ENCODE measurements at places on chromosomes 4 and X.

DNA sequence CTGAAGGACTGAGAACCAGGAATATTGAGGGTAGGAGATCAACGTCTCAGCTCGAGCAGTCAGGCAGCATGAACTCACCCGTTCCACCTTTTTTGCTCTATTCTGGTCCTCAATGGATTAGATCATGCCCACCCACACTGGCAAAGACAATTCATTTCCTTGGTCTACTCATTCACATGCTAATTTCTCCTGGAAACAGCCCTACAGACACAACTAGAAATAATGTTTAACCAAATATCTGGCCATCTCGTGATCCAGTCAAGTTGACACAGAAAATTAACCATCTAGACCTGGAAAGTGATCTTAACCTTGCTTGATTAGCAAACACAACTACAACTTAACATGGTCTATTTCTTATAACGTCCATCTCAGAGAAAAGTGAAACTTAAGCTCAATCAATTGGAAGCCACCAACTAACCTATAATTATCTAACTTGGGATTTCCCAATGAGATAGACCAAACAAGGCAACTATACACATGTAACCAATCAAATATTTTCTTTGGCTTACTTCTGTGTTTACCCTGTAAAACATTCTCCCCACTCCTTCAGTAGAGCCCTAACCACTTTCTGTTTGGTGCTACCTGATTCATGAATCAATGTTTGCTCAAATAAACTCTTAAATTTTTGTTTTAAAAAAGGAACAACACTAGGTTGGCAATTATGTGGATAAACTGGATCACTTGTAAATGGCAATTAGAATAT is 69.7 kb upstream of the MAMLD1 start:
- DNase-seq, result no peak

DNA sequence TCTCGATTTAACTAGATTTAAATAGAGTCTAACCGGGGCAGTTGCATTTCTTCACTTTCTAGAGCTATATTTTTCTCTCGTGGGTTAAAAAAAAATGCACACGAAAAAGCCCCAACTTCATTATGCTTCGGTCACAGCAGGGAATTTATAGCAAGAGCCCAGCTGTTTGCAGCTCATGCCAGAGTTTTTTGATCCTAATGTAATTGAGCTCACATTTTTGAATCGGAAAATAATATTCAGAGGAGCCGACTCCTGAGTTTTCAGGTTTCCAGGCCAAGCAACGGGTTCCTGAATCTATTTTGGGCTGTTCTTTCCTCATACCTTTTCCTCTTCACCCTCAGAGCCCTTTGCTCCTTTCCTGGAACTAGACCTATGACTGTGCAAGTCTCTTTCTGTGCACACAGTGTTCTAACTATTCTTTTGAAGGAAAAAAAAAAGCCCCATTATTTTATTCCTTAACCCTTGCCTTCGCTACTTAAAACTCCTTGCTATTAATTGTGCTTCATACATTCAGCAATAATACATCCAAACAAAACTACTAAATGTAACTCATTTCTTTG is 27.5 kb upstream of the ESX1 start:
- no peak for DNase-seq

- no peak for DNase-seq
These were observed 74.2 kb upstream of the DMD start for GRCh38 chrX:33285550-33285949.

- DNase-seq, result no peak
These were observed 17.6 kb downstream of the NFKB1 start for GRCh38 chr4:102518703-102519131.

- no peak for DNase-seq
These were observed 37.5 kb downstream of the HOPX start for GRCh38 chr4:56643596-56643995.

GRCh38 chr4:117324851-117325491 is 239.6 kb upstream of the TRAM1L1 start:
- no peak for DNase-seq

DNA sequence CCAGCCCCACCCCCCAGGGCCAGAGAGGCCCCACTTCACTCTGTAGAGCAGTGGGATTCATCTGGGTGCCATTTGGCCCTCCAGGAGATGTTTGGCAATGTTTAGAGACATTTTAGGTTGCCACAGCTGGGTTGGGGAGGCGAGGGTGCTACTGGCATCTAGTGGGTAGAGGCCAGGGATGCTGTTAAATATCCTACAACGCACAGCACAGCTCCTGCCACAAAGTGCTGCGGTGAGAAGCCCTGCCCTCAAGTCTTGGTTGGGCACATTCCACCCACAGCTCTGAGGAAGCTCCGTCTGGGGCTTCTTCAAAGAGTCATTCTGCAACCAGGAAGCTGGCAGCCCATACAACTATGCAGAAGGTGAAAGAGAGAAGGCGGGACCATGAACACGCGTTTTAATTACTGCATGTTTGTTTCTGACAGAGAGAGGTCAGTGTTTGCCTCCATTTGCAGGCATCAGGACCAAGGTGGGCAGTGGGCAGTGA is 48.1 kb upstream of the FAM9C start:
- peak; percentile 45 for DNase-seq

- DNase-seq, result no peak
These were observed 595.7 kb upstream of the EPHA5 start for GRCh38 chr4:66266035-66266434.

DNA sequence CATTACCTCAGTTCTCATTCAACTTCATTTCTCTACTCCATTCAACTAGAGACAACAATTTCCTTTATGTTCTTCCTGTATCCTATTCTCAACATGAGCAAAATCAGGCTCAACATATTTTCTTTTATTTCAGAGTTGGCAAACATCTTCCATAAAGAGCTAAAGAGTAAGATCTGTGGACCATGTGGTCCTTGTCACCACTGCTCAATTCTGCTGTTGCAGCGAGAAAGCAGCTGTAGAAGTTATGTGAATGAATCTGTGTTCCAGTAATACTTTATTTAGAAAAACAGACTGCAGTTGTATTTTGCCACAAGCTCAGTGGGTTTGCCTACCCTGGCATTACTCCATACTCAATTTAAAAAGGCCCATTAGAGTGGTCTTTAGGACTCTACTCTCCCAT is 2057.3 kb downstream of the ARAP2 start:
- no peak for DNase-seq

GRCh38 chr4:114156371-114156770 is 176.9 kb upstream of the ARSJ start:
- DNase-seq, result no peak

DNA sequence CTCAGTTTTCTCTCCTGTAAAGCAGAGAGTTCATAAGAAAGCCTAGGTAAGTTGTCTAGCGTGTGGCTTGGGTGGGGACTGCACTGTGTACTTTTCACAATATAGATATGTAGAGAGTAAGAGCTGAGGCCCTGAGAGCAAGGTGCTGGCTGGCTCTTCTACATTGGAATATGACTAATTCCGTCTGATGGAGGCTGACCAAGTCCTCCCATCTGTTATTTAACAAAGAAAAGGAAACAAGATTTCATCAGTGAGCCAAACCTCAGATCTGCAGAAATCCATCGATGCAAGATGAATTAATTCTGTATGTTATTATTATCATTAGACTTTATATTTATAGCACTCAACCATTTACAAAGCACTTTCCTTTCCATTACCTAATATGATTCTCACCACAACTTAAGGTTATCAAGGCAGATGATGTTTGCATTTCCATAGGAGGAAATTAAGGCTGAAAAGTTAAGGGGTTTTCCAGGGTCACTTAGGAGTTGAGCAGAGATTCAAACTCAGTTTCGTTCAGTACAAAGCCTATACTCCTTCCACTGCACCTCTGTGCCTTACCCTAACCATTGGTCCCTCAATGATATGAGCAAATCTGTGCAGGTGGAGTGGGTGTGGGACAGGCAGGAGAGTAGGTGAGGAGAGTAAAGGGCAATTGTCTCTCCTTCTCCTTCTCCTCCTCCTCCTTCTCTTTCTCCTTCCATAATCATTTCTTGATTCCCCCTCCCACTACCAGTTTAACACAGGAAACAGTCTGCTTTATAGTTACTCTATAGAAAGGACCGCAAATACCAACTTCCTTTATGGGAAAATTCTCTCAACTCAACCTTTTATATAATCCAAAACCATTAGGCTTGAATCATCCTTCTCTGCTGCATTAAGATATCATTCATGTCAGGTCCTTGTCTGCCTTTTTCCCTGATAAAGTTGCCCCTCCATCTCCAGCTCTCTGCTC is 27.6 kb upstream of the SRD5A3 start:
- DNase-seq, result no peak

- DNase-seq, result no peak
These were observed 199.9 kb downstream of the TMA16 start for GRCh38 chr4:163694385-163694784.

GRCh38 chr4:145791988-145792387 is 112.0 kb downstream of the C4orf51 start:
- DNase-seq, result no peak

DNA sequence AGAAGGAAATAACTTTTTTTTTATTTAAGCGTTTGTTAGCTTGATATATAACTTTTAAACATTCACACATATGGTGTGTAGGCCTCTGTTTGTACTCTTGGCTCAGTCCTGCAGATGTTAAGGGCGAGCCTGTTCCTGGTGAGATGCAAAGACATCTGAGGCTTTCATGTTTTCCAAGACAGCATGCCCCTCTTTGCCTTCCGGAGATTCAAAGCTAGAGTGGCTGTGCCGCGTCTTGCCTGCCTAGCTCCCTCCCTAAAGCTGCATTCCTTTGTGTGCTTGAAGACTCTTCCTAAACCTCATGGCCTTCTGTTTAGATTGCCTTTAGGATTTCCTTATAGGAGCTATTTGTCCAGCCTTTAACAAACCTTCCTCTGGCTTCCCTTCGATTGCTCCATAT is 67.1 kb downstream of the MID1IP1 start:
- DNase-seq, result no peak

DNA sequence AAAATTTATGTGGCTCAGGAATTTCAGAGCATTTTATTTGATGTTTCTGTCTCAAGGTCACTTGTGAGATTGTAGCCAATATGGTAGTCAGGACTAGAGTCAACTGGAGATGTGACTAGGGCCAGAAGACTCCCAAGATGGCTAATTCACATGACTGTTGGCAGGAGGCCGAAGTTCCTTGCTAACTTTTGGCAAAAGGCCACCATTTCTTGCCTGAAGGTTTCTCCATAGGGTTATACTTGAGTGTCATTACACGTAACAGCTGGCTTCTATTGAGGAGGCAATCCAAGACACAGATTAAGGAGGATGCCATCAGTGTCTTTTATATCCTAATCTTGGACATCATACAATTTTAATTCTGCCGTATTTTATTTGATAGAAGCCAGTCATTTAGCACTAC is 162.3 kb upstream of the MAOA start:
- no peak for DNase-seq

DNA sequence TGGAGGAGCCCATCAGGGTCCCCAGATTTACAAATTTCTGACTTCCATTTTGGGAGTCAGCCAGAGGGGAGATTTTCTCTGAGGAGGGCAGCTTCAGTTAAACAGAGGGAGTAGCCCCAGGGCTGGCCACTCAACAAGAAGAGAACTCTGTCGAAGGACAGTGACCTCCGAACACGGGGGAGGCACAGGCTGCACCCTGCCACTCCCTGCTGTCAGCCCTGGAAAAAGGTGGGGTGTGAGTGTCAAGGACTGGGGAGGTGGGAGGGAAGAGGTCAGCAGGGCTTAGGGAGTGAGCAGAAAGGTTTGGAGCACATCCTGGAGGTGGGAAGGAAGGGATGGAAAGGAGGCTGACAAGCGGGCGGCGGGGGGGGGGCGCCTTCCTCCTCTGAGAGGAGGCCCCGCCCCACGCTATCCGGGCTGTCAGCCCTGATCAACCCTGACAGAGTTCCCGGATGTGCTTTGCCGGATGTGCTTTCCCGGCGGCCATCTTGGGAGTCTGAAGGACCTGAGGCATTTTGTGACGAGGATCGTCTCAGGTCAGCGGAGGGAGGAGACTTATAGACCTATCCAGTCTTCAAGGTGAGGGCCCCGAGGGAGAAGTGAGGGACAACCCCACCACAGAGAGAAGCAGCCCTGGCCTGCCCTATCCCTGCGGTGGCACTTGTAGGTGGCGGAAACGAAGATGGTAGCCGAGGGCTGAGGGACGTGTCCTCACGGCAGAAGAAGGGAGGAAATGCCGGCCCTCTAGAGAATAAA is at the start of gene MAGEC1:
MAGEC1 (plus strand) TSS at position 495 of the 756 bp plus-strand sequence. CDS start 1,179 bp downstream, outside the sequence.
- no peak for DNase-seq

GRCh38 chrX:68842351-68842750 is 13.5 kb downstream of the EFNB1 start:
- no peak for DNase-seq

DNA sequence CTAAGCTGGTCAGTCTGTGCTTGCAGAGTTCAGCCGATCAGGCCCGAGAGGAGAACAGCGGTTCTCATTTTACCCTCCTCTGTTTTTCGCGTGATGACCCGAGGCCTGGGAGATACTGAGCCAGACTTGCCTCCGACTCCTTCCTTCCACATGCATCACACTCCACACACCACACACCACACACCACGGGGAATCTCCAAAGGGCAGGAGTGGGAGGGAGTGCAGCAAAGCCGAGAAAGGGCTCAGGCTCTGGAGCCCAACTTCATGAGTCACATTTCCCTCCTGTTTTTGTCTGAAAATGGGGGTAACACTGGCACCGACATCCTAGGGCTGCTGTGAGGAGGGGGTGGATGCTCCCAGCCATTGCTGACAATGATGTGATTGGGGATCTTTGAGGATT is 38.9 kb downstream of the TKTL1 start:
- DNase-seq, result no peak

DNA sequence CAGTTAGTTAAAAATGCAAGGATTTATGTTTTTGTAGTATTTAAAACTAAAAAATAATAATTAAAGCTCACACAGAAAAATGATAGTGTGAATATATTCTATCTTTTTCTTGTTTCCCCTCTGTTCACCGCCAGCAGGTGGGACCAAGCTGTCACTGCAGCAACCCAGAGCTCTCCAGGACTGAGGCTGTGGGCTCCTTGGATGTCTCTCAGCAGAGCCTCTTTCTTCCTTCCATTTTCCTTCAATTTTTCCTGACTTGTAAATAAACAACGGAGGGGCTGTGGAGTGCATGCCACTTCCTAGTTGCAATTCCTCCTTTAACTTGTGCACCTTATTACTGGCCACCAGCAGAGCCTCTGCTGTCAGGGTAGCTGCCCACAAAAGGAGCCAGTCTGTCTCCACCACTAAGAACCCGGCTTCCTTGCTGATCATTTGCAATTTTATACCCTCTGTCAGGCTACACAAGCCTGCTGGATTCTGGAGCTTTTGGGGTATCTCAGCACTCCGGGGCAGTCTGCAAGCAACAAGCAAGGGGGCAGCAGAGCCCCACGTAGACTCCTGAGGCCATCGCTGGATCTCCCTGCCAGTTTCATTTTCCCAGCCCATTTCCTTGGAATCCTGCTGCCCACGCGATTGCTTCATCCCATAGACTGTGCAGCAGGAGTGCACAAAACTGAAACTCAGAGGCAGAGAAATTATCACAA is 1467.4 kb downstream of the C4orf33 start:
- no peak for DNase-seq

GRCh38 chr4:86927843-86928395 is 6.9 kb upstream of the AFF1 start:
- no peak for DNase-seq
